HCT116 (cell line): ENCODE measurements at places on chromosomes 4 and X. TPM values are rescaled to one million over a fixed set of nuclear protein-coding genes. Genes with fewer than 3 reads are reported as not detected.

The MAGEB10 gene
- not detected for total RNA-seq

The LRIT3 gene
- 0.47 TPM for total RNA-seq

The GABRG1 gene
- total RNA-seq, result not detected

The BRS3 gene
- not detected for total RNA-seq

The SMIM31 gene
- total RNA-seq, result not detected

The NLRP2B gene
- not detected for total RNA-seq

The JAKMIP1 gene
- not detected for total RNA-seq

DNA sequence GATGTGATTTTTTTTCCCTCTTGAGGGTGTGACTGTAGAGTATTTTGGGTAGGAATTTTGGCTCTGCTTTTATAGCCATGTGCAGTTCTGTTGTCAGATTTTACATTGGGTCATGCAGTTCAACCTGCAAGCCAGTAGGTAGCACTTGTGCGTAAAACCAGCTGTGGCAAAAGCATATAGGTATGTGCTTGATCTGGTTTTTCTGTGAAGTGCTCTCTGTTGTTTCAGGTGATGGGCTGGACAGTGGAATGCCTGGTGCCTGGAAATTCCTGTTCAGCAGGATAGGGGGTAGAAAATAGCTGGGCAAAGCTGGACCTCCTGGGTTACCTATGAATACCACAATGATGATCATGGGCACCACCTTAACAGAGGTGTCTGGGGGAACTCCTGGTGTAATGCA is 584.2 kb upstream of the PCDH10 start:
- no peak for DNase-seq

DNA sequence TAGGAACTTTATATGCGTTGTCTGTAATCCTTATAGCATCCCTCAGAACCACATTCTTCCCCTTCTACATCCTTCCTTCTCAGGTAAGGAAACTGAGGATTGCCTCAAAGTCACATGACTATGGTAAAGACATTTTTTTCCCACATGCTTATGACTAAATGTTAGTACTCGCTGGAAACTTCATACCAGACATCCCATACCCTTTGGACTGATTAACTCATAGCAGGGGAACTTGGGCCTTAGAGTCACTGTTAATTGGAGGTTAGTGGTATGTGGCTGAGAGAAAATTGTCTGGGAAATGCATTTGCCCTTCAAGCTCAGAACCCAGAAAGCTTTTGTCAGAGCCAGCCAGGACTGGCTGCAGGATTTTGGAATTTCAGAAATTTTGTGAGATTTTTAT is 155.0 kb downstream of the RELL1 start:
- no peak for DNase-seq

GRCh38 chr4:161393602-161394001 is 770.2 kb downstream of the FSTL5 start:
- DNase-seq, result no peak

GRCh38 chr4:146245246-146245645 is 30.9 kb downstream of the REELD1 start:
- DNase-seq, result no peak

DNA sequence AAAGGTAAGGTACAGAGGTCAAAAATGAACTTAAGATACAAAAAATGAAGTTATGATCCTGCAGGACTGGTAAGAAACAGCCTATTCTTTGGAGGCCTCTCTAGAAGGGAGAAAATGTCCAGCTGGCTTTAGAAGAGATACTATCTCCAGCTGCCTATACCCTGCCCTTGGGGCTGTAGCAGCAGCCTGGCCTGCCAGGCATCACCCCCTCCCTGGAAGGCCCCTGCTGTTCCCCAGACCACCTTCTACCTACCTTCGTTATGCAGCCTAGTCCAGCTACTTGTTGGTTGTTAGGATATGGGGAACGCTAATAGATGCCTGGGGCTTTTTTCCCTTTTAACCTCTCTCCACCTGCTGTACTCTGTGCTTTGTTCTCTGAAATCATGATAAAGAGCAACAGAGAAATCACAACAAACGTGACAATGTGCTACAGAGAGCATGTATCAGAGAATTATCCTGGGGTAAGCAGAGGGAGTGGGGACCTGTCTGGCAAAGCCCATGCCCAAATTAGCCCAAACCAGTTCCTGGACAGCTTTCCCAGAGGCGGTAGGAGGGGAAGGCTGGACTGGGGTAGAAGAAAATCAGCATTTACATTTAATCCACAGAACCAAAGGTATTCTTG is 34.5 kb downstream of the FRMD7 start:
- no peak for DNase-seq

DNA sequence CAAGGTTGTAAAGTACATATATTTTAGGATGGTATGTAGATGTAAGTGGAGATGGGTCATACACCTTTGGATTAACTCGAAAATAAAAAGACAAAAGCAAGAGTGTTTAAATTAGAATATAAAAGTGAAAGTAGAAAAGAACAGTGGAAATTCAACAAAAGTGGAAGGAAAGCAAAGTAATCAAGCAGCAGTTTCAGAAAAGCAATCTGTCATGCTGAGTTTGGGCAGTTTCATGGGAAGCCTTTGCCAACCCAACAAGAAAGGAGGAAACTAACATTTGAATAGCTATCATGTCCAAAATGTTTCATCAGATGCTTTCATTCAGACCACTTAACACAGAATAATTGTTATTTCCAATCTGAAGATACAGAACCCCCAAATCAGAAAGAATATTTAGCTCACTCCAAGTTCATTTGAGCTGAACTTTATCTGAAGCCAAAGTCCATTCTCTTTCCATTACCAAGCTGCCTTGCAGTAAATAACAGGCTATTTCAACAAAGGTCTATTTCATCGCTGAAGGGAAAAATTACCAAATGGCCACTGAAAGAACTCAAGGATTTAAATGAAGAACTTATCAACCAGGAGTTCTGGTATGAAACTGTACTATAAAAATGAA is 1.8 kb upstream of the EXOSC9 start:
- DNase-seq, result no peak

DNA sequence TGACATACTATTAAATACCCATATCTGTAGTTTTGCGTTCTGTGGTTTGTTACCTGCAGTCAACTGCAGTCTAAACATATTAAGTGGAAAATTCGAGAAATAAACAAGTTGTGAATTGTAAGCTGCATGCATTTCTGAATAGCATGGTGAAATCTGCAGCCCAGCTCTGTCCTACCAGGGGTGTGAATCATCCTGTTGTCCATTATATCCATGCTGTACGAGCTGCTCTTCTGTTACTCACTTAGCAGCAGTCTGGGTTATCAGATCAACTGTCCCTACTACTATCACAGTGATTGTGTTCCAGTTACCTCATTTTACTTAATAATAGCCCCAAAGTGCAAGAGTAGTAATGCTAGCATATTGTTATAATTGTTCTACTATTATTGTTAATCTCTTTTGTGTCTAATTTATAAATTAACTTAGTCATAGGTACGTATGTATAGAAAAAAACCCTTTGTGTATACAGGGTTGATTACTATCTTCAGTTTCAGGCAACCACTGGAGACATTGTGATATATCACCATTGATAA is 173.7 kb upstream of the FAT4 start:
- DNase-seq, result no peak

- no peak for DNase-seq
These were observed 863 bp downstream of the CPE start for GRCh38 chr4:165379678-165380064.

DNA sequence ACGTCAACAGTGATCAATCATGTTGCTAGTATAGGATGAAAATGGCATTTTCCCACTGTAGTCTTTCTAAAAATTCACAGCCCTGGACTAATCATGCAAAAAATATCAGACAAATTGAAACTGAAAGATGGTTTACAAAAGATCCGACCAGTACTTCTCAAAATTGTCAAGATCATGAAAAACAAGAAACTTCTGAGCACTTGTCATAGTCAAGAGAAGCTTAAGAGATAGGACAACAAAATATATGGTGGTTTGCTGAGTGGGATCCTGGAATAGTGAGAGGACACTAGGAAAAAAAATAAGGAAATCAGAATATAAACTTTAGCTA is 101.1 kb downstream of the NAA11 start:
- no peak for DNase-seq

GRCh38 chr4:126451237-126451873 is 1136.6 kb downstream of the FAT4 start:
- DNase-seq, result no peak
